ENCODE measurements at places on chromosomes 5 and 9. TPM values are rescaled to one million over a fixed set of nuclear protein-coding genes. Genes with fewer than 3 reads are reported as not detected.

GRCh38 chr9:29556746-29557145 is 1983.5 kb upstream of the C9orf72 start:
- DNase-seq: no peak
- no peak overlapping the region for H3K4me3 ChIP-seq
- no peak overlapping the region for H3K27ac ChIP-seq
- no peaks in the 10 kb centered on the region for H3K4me1 ChIP-seq
- no peaks in the 10 kb centered on the region for H3K27me3 ChIP-seq

GRCh38 chr5:54837981-54838380 is 147.4 kb downstream of the ESM1 start:
- no peaks in the 10 kb centered on the region for H3K27me3 ChIP-seq
- no peaks in the 10 kb centered on the region for H3K36me3 ChIP-seq
- H3K4me1 ChIP-seq: peaks cover 13% of the 10 kb centered on the region

The DCTN3 gene
- 79.8 TPM for total RNA-seq

DNA sequence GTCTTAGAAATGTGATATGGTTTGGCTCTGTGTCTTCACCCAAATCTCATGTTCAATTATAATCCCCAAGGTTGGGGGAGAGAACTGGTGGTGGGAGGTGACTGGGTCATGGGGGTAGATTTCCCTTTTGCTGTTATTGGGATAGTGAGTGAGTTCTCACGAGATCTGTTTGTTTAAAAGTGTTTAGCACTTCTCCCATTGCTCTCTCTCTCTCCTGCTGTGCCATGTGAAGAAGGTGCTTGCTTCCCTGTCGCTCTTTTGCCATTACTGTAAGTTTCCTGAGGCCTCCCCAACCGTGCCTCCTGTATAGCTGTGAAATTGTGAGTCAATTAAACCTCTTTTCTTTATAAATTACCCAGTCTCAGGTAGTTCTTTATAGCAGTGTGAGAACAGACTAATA is 203.6 kb downstream of the ASTN2 start:
- DNase-seq: no peak
- peaks cover 5% of the 10 kb centered on the region for H3K36me3 ChIP-seq
- no peaks in the 10 kb centered on the region for H3K27me3 ChIP-seq
- H3K27ac ChIP-seq: no peak overlapping the region

DNA sequence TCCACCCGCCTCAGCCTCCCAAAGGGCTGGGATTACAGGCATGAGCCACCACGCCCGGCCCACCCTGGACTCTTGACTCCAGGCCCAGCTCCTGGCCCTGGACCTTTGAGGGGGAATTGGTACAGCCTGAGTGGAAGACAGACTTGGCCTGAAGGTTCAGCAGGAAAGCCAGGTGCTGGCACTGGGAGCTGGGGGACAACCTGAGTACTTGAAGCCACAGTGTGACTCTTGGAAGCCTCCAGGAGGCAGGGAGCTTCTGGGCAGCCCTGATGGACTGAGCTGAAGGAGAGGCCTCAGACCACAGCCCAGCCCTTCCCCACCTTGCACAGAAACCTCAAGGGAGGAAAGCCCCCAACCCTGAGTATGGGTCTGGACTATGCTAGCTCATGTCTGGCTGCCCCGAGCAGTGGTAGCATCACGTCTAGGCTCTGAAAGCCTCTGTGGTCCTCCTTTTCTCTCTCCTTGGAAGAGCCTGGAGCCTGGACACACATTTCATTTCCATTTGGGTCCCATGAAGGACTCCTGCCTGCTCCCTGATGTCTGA is 54.1 kb downstream of the RASGEF1C start:
- peaks cover 4% of the 10 kb centered on the region for H3K36me3 ChIP-seq
- H3K4me3 ChIP-seq: no peak overlapping the region
- peaks cover 16% of the 10 kb centered on the region for H3K27me3 ChIP-seq
- H3K27ac ChIP-seq: no peak overlapping the region
- no peaks in the 10 kb centered on the region for H3K4me1 ChIP-seq

DNA sequence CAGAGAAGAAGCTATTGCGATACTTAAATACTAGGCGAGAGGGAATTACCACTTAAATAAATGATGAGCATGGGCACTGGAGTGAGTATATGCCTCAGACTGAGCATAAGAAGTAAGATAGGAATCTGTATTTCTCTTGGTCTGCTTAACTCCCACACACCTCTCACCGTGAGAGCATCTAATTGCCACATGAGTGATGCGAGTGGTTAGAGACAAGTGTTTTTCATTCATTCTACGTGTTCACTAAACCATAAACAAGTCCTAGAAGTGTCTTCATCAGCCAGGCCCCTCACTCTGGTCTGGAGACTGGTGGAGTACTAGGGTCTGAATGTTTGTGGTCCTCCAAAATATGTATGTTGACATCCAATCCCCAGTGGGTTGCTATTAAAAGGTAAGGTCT is 150.2 kb upstream of the SLC12A2 start:
- no peak overlapping the region for H3K27ac ChIP-seq
- H3K4me1 ChIP-seq: peaks cover 11% of the 10 kb centered on the region
- H3K36me3 ChIP-seq: no peaks in the 10 kb centered on the region
- no peak for DNase-seq
- no peak overlapping the region for H3K4me3 ChIP-seq

The LHX6 gene
- not detected for total RNA-seq

The TCF7 gene
- 6.1 TPM for total RNA-seq

- H3K27ac ChIP-seq: no peak overlapping the region
- no peaks in the 10 kb centered on the region for H3K4me1 ChIP-seq
- H3K36me3 ChIP-seq: peaks cover 6% of the 10 kb centered on the region
- DNase-seq: no peak
Observed at GRCh38 chr5:51380603-51381207, 2.5 kb upstream of the ISL1 start.

The FBP1 gene
- total RNA-seq: 4.9 TPM

DNA sequence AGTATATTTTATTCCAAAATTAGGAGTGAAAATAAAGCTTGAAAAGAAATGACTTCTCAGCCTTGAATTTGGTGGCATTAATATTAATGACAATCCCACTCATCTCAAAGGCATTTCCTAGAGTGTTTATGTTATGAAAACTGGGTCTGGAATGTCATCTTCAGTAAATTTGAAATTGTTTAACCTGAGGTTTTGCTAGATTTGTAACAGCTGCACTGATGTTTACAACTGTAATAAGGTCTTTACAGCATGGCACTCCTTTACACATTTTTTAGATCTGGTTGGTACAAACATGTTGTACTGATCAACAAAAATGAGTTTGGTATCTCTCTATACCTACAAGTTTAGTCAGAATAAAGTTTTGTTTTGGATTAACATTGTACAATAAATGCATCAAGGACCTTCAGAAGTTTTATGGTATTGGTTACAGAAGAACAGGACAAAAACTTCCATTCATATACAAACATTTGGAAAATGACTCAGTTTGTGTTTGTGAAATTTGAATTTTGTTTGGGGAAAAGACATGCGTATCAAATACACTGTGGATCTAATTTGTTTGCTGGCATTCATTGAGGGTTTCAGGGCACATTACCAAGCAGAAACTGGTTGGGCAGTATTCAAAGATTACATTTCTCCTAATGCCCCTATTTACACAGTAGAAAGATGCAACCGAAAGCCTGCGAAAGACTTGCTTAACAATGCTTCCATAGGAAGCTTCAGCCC is 11.6 kb downstream of the FANCC start:
- DNase-seq: no peak
- no peaks in the 10 kb centered on the region for H3K27me3 ChIP-seq
- no peak overlapping the region for H3K4me3 ChIP-seq
- H3K4me1 ChIP-seq: peaks cover 12% of the 10 kb centered on the region

The ANXA2R gene
- total RNA-seq: 6.9 TPM

The OSMR gene
- 0.17 TPM for total RNA-seq

- H3K4me1 ChIP-seq: no peaks in the 10 kb centered on the region
- H3K27me3 ChIP-seq: no peaks in the 10 kb centered on the region
- no peak for DNase-seq
- H3K27ac ChIP-seq: no peak overlapping the region
- H3K4me3 ChIP-seq: no peak overlapping the region
Observed at GRCh38 chr9:83715794-83716193, 8.0 kb upstream of the UBQLN1 start.

The IFNA13 gene
- total RNA-seq: not detected

DNA sequence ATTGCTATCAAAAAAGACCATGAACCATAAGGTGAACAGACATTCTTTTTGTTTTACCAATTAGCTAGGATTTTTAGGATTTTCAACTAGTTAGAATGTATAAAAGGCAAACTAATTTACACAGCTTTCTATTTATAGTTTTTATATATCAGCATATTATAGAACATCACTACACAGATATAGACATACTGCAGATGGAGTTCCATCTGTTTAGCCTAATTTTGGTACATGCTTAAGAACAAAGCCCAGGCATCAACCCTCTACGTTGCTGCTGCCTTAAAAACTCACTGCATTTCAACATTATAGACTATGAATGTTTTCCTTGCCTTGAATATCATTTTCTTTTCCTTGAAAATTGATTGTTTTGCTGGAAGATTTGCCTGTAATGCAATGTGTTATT is 2227.5 kb upstream of the C9orf72 start:
- no peak for DNase-seq
- H3K27me3 ChIP-seq: no peaks in the 10 kb centered on the region
- H3K4me3 ChIP-seq: no peak overlapping the region
- no peak overlapping the region for H3K27ac ChIP-seq
- peaks cover 4% of the 10 kb centered on the region for H3K36me3 ChIP-seq

DNA sequence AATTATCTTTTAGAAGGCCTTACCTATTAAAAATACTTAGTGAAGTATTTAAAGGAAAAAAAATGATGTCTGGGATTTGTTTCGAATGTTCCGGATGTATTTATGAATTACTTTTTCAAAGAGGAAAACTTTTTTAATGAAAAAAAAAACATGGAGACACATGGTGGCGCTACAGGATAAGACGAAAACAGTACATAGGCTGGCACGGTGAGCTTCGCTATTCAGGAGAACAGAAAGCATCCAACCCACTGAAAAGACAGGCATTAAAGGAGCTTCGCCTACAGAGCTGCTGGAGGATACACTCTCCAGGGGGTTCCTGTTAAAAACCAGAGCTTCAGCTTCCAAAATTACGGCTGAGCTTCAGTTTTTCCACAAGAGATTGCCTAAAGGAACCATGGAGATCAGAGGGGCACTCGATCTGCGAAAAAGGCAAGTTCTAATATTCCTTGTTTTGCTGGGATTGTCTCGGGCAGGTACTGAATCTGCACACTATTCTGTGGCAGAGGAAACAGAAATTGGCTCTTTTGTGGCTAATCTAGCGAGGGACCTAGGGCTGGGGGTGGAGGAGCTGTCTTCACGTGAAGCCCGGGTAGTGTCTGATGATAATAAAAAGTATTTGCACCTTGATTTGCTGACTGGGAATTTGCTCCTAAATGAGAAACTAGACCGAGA is at the start of gene PCDHB14:
Gene PCDHB14 (plus strand): TSS at position 232 of the 672 bp plus-strand sequence. CDS start 163 bp downstream, at position 395.
- H3K4me1 ChIP-seq: no peaks in the 10 kb centered on the region
- H3K27ac ChIP-seq: no peak within 1 kb of the TSS
- H3K27me3 ChIP-seq: peaks cover 35% of the 10 kb centered on the region
- H3K4me3 ChIP-seq: no peak within 1 kb of the TSS

The SLC46A2 gene
- total RNA-seq: not detected

DNA sequence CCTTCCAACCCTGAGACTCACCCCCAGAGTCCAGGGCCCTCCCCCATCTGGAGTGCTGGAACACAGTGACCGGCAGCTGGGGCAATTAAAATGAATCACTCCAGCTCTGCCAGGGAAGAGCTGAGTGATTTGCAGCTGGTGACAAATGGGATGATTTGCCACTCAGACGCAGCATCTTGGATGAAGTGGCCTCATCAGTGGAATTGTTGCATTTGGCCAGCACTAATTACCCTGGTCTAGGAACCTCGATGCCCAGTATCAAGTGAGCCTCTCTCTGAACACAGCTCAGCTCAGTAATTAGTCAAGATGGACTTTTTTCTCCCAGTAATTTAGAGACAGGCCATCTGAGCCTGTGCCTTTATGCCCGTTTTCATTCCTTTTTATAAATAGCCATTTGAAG is 259.5 kb downstream of the GRIA1 start:
- no peaks in the 10 kb centered on the region for H3K36me3 ChIP-seq
- no peaks in the 10 kb centered on the region for H3K4me1 ChIP-seq
- no peak overlapping the region for H3K4me3 ChIP-seq
- H3K27ac ChIP-seq: no peak overlapping the region
- DNase-seq: no peak

The GMCL2 gene
- total RNA-seq: not detected

- H3K36me3 ChIP-seq: no peaks in the 10 kb centered on the region
- H3K27ac ChIP-seq: peak overlapping the region; percentile 5
- peak overlapping the region; percentile 36 for H3K4me3 ChIP-seq
Observed at GRCh38 chr9:129458155-129458661, 162.7 kb downstream of the C9orf50 start.

DNA sequence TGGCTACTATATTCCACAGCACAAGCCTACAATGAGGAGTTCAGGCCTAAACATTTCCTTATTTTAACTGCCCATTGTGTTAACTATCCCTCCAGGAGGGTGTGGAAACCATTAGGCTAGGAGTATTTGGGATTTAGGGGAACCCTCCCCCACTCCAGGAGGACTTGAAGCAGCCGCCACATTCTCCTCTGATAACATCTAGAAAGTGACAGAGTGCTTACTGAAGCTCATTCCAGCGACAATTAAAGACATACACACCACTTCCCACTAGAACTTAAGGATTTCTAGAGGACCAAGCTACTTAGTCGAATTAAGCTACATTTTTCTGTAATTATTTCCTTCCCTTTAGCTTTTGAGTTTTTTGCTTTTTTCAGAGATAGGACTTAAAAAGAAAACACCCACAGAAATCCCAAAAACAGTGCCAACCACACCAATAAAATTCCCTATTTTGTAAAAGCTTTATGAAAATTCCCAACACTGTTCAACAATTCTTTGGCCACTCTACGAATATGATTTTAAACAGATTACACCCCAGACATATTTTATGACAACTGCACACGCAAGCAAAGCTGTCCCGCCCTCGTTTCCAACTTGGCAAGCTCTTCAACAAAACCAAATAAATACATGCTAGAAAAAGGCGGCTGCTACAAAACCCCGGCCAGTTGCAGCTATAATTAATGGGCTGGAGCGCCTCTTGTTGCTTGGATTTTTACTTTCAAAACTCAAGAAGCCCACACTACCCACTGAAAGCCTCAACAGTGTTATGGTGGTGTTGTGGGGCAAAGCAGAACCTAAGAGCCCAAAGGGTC is 4.5 kb downstream of the ROR2 start:
- peaks cover 43% of the 10 kb centered on the region for H3K27me3 ChIP-seq
- no peak overlapping the region for H3K27ac ChIP-seq
- no peaks in the 10 kb centered on the region for H3K36me3 ChIP-seq
- peaks cover 4% of the 10 kb centered on the region for H3K4me1 ChIP-seq

GRCh38 chr9:127971357-127972235 is 9.2 kb downstream of the EEIG1 start:
- peaks cover 39% of the 10 kb centered on the region for H3K4me1 ChIP-seq
- DNase-seq: no peak
- no peaks in the 10 kb centered on the region for H3K36me3 ChIP-seq
- peak overlapping the region; percentile 39 for H3K27ac ChIP-seq

The SHB gene
- 0.14 TPM for total RNA-seq

DNA sequence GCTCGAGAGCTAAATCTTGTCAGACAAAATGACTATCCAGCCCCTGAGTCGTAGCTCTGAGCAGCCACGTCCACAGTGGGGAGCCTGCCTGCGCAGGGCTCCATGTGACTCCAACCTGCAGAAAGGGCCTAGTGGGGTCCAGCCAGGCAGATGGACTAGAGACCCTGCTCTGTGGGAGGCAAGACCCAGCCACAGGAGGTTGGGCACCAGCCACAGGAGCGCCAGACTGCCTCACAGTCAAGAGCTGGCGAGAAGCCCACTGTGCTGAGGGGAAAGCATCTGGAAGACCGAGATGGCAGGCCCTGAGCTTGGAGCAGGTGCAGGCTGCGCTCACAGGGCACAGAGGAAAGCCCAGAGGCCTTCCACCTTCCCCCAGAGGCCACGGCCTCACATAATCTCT is 61.4 kb downstream of the C5orf15 start:
- no peak overlapping the region for H3K27ac ChIP-seq
- H3K4me3 ChIP-seq: no peak overlapping the region
- no peak for DNase-seq
- H3K27me3 ChIP-seq: no peaks in the 10 kb centered on the region
- no peaks in the 10 kb centered on the region for H3K4me1 ChIP-seq

The ELOVL7 gene
- total RNA-seq: 0.42 TPM
